Cardiac septum (tissue), 1 donor: ENCODE measurements at places on chromosomes 7 and 10.
A peak's percentile ranks its signal among the peaks of the same experiment; 100 is the strongest.

DNA sequence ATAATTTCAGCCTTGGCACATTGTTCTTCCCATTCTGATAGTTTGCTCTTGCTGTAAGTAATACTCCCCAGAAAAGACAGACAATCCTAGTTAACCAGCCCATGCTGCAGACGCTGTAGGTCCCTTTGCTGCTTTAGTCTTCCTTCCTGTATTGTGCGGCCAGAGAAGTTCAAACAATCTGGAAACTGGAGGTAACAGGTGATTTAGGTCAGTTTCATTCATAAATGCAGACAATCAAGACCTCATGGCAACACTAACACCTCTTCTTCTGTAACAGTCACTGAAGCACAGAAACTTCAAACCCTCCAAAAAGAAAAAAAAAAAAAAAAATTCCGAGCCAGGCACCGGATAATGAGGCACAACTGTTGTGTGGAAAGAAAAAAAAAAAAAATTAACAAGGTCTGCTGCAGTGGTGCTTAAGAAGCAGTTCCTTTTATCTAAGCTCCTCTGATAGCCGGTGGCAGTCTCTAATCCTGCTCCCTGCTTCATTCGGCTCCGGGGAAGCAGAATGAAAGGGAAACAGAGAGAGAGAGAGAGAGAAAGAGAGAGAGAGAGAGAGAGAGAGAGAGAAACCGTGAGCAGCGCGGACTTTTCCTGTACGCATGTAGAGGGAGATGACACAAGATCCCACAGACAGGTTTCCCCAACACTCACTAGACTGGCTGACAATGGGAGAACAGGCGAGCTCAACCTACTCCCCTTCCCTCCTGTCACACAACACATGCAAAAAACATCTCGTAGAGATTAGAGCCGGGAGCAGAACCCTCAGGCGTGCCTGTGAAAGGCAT is at the start of gene SEMA3A:
Gene SEMA3A, minus strand, starts transcription at position 306 of the 788 bp plus-strand sequence. Its CDS starts 203 bp downstream, at position 103.
- no peak for DNase-seq

DNA sequence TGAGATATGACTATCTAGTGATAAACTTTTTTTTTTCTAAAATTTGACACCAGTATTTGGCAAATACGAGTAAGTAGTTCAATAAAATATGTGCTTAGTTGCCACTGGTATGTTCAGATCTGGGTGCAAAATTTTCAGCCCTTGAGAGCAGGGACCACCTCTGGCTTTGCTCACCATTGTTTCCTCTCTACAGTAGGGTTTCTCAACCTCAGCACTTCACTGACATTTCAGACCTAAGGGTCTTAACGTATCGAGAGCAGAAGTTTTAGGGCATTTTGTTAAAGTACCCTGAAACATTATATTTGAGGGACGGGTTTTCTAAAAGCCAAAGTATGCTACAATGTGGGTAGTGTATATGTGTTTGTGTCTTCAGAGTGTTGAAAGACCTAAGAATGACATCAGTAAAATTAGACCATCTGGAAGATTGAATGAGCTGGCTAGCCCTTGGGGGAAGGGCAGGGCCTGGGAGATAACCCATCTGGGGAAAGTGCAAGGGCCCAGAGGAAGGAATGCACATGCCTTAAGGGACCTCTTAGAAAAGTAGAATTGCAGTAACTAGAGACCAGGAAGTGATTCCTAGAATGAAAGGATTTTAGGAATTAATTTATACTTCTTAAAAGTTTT is 11.8 kb downstream of the BZW2 start:
- DNase-seq, result no peak

- no peak for DNase-seq
These were observed 35.1 kb downstream of the CH25H start for GRCh38 chr10:89171996-89172395.

DNA sequence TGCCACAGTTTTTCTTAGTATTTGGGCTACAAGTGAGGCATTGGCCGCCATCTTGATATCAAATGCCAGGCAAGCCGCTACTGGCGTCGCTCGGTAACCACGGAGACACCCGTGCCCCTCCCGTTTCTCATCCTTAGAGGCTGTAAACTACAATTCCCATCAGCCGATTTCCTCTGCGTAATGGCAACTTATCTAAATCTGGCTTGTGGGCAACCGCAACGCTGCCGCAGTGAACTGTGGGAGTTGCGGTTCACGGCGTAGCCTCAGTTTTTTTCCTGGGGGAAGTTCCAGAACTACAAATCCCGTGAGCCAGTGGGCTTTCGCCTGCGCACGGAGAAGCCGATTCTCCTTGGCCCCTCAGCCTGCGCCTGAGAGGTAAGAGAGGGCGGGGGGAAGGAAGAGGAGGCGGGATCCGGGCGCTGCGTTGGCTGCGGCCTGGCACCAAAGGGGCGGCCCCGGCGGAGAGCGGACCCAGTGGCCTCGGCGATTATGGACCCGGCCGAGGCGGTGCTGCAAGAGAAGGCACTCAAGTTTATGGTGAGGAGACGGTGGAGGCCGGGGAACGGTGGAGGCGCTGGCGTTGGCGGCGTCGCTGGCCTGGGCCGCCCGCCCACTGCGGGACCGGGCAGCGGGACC is at the start of gene BTRC:
Gene BTRC, plus strand, starts transcription at position 474 of the 636 bp plus-strand sequence. Its CDS starts 16 bp downstream, at position 490.
- DNase-seq, result peak; percentile 98

GRCh38 chr7:55641273-55641691 is 69.0 kb upstream of the VOPP1 start:
- no peak for DNase-seq

GRCh38 chr10:81874875-81875466 is at the start of gene NRG3:
Gene NRG3, plus strand, starts transcription at chr10:81875194.
- DNase-seq, result no peak

- DNase-seq, result peak; percentile 22
These were observed 28.9 kb downstream of the CCM2 start for GRCh38 chr7:45028920-45029344.
